ENCODE measurements at places on chromosomes 11 and 22. TPM values are rescaled to one million over a fixed set of nuclear protein-coding genes. Genes with fewer than 3 reads are reported as not detected.

DNA sequence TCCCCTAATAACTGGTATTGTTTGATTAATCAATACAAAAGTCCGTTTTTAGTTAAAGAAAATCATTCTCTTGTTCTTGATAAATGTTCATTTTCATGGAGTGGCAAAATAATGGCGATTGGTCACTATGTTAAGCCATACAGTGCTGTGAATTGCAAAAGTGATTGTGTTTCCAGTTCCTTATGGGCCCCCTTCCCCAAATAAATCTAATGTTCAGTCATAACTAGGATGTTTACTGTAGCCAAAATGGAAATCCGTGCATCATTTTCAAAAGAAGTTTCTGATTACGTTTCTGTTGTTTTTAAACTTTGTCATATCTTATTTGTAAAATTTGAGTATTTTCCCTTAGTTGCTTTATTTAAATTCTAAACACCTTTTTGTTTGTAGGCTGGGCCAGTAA, 845 bp downstream of the RBM7 start:
- peak overlapping the region; percentile 88 for H3K4me3 ChIP-seq
- DNase-seq = no peak
- H3K27ac ChIP-seq = peak overlapping the region; percentile 98
- H3K4me1 ChIP-seq = peaks cover 53% of the 10 kb centered on the region
- H3K27me3 ChIP-seq = no peaks in the 10 kb centered on the region
- H3K36me3 ChIP-seq = peaks cover 5% of the 10 kb centered on the region

DNA sequence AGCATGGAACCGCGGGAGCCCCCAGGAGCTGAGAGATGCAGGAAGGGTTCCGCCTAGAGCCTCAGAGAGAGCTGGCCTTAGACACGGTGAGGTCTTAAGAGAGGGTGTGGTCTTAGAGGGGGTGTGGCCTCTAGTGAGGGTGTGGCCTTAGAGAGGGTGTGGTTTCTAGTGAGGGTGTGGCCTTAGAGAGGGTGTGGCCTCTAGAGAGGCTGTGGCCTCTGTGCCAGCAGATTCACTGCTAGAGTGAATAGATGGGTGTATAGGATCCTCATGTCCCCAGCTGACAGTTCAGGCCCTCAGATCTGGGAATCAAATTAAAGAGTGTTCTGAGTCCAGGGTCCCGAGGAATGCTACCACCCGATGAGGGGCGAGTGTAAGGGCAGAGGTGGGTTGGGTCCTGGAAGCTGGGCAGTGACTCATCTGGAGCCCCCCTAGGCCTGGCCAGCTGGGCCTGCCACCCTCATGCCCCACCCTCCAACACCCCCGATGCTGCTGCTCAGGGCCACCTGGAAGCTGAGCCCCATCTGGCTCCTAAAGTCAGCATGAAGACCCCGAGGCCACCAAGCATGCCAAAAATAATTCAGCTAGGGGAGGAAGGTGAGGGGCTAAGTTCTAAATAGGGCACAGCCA, 49.5 kb downstream of the IGF2 start:
- H3K27ac ChIP-seq = no peak overlapping the region
- H3K27me3 ChIP-seq = peaks cover 11% of the 10 kb centered on the region
- no peak overlapping the region for H3K4me3 ChIP-seq
- no peaks in the 10 kb centered on the region for H3K4me1 ChIP-seq

GRCh38 chr11:45671246-45672171, 6.1 kb upstream of the CHST1 start:
- no peak for DNase-seq
- H3K4me3 ChIP-seq = no peak overlapping the region
- no peaks in the 10 kb centered on the region for H3K4me1 ChIP-seq

Gene OR52N4
- total RNA-seq = not detected

Gene CCDC157
- 3.3 TPM for total RNA-seq

Gene OR8D1
- total RNA-seq = not detected

- peaks cover 15% of the 10 kb centered on the region for H3K4me1 ChIP-seq
- H3K36me3 ChIP-seq = no peaks in the 10 kb centered on the region
- peak; percentile 61 for DNase-seq
- H3K27ac ChIP-seq = no peak within 1 kb of the TSS
These were observed at the start of gene CYB5R2 for GRCh38 chr11:7672960-7673723. Gene CYB5R2, minus strand, starts transcription at chr11:7673500. Its CDS starts 675 bp downstream, at chr11:7672825.

GRCh38 chr11:7643314-7643713, 30.0 kb downstream of the CYB5R2 start:
- no peaks in the 10 kb centered on the region for H3K27me3 ChIP-seq
- no peak overlapping the region for H3K27ac ChIP-seq
- no peak for DNase-seq
- no peaks in the 10 kb centered on the region for H3K4me1 ChIP-seq

GRCh38 chr11:15773476-15774387, 582.6 kb downstream of the SOX6 start:
- H3K27me3 ChIP-seq = no peaks in the 10 kb centered on the region
- H3K4me3 ChIP-seq = no peak overlapping the region
- no peaks in the 10 kb centered on the region for H3K36me3 ChIP-seq
- DNase-seq = no peak
- peaks cover 11% of the 10 kb centered on the region for H3K4me1 ChIP-seq

DNA sequence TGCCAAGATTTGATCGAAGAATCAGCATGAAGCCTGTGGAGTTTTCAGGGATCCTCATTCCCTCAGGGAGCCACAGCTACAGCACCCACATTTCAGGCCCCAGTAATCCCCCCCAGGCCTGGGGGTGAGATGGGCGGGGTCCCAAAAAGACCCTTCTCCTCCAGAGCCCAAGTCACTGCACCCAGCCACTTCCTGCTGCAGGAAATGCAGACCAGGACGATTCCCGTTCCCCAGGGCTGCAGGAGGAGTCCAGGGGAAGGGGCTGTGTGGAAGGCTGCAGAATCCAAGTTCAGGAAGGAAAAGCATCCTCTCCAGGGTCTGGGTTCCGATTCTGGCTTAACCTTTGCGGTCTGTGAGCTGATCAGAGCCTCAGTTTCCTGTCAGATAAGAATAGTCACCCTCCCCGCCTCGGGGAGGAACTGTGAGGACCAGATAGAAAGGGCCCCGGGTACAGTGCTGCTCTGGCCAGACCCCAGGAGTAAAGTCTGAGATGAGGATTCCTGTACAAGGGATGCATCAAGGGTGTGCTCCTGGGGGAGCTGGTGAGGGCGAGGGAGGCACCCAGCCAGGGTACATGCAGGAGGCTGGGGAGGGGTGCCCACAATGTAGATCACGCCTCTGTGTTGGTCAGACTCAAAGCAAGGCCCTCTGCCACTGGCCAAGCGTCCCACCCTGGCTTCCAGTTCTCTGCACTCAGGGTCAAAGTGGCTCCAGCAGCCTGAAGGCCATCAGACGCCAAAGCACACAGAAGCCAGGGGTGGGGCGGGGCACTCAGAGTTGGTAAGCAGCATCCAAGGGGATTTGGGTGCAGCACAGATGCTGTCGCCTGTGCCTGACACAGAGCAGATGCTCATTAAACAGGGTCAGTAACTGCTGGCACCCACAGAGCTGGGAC, 30.1 kb upstream of the TP53I11 start:
- peaks cover 8% of the 10 kb centered on the region for H3K4me1 ChIP-seq
- no peak overlapping the region for H3K4me3 ChIP-seq
- peak; percentile 24 for DNase-seq

GRCh38 chr11:79253280-79253679, 187.6 kb downstream of the TENM4 start:
- no peak for DNase-seq
- no peak overlapping the region for H3K4me3 ChIP-seq
- H3K4me1 ChIP-seq = no peaks in the 10 kb centered on the region
- no peaks in the 10 kb centered on the region for H3K36me3 ChIP-seq
- H3K27me3 ChIP-seq = no peaks in the 10 kb centered on the region

DNA sequence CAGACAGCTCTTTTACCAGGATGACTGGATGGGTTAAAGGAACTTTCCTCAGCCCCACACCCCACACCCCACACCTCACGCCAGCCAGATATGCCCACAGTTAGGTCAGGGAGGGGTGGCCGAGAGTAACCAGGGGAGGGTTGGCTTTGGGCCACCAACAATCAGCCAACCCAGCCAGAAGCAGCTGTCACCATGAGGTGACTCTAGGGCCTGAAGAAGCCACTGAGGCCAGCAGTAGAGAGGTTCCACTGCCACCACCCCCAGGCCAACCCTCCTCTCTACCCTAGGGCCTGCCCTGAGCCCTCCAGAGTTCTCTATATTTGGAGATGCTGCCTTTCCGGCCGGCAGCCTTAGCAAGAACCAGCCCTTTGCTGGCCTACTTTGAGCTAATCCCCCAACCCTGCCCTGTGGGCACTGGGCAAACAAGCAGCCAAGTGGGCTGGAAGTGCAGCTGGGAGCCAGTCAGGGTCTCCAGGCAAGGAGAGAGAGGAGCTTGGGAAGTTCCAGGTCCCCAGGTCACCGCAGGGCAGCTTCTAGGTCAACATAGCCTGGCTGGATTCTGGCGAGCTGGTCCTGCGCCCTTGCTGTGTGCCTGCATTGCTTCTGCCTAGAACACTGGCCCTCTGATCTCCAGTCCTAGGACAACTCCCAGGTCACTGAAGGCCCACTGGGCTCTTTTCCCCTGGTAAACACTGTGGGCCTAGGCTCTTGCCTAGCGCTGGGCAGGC, 12.0 kb upstream of the SYT8 start:
- no peak overlapping the region for H3K4me3 ChIP-seq
- no peak for DNase-seq
- no peak overlapping the region for H3K27ac ChIP-seq
- H3K27me3 ChIP-seq = no peaks in the 10 kb centered on the region

DNA sequence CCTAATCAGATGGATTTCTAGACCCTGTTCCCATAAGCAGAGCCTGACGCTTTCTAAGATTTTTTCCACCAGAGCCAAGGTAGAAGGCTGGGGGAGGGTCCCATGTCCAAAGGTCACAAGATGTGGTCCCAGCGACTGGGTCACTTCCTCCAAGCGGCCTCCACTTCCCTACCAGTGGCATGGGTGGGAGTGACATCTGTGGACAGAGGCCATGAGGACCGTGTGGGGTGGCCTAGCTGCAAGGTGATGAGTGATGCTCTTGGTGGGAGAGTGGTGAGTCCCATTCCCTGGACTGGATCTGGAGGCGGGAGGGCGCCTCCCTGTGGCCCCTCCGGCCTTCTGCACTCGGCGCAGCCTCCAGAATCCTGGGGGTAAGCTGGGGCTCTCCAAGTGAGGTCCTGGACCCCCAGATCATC, 32.4 kb upstream of the PRR5 start:
- no peaks in the 10 kb centered on the region for H3K36me3 ChIP-seq
- no peak for DNase-seq
- no peak overlapping the region for H3K27ac ChIP-seq
- H3K4me3 ChIP-seq = no peak overlapping the region
- H3K27me3 ChIP-seq = no peaks in the 10 kb centered on the region

- no peak for DNase-seq
- no peaks in the 10 kb centered on the region for H3K36me3 ChIP-seq
- H3K4me1 ChIP-seq = no peaks in the 10 kb centered on the region
- H3K27me3 ChIP-seq = peaks cover 8% of the 10 kb centered on the region
- H3K4me3 ChIP-seq = no peak overlapping the region
- no peak overlapping the region for H3K27ac ChIP-seq
These were observed 363.7 kb upstream of the ISX start for GRCh38 chr22:34702279-34702678.

Gene ANO1
- total RNA-seq = 1.8 TPM

GRCh38 chr11:131924001-131924400, 553.6 kb downstream of the NTM start:
- H3K4me1 ChIP-seq = no peaks in the 10 kb centered on the region
- no peak overlapping the region for H3K4me3 ChIP-seq
- DNase-seq = no peak
- no peak overlapping the region for H3K27ac ChIP-seq

Gene FGF19
- not detected for total RNA-seq

DNA sequence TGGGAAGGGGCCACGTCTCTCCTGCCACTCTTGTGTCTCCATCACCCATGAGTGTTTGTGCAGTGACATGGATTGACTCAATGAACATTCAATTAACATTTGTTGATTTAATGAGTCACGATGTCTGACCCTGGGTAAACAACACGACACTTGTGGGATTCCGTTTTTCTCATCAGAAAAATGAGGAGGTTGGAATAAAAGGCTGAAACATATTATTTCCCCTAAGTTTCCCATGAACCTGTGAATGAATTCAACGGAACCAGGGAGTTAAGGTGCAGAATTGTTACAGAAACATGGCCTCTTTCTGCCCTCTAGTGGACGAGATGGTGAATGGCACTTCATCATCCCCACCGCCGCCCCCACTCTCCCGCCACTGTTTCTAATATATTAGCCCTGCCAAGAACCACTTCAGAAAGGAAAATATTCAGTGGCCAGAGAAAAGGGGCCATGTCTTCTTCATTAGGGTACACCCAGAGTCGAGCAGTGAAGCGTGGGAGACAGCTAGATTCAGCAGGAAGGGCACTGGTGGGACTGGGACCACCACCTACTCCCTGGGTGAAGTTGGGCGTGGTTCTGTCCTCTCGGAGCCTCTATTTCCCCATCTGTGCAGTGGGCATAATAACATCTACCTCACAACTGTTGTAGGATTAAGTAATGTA, 46.3 kb upstream of the SYT13 start:
- H3K27ac ChIP-seq = no peak overlapping the region
- H3K36me3 ChIP-seq = no peaks in the 10 kb centered on the region
- H3K4me3 ChIP-seq = peak overlapping the region; percentile 21
- no peaks in the 10 kb centered on the region for H3K27me3 ChIP-seq
- peak; percentile 30 for DNase-seq

DNA sequence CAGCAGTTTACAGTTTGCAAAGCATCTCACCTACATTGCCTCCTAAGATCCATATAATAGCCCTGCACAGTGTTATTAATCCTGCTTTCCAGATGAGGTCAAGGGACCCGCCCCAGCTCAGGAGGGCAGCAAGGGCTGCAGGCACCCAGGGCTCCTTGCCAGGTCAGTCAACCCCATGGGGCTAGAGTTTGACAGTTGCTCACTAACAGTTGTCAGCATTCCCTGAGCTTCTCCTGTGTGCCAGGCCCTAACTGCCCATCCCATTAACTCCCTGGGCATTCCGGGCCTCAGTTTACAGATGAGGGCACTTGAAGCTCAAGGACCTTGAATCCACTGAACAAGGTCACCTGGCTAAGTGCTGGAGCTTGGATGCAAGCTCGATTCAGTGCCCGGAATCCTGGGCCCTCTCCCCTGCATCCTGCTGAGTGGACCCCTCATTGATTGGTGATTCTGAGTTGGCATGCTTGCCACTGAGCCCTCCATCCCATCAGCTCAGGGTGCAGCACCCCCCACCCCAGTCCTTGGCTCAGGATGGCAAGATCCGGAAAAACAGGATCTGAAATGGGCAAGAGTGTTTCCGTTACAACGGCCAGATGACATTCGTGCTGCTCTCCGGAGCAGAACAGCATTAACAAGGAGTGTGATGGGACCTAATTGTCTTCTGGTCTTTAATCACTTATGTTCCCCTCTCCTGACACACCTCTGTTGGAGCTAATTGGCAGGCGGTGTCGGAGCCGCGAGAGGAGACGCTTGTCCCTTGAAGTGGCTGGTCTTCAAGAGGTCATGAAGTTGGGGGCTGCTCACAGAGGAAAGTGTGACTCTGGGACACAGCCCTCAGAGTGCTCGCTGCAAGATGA, 87.4 kb upstream of the SHISAL1 start:
- H3K4me3 ChIP-seq = no peak overlapping the region
- H3K4me1 ChIP-seq = no peaks in the 10 kb centered on the region
- no peaks in the 10 kb centered on the region for H3K27me3 ChIP-seq
- H3K27ac ChIP-seq = no peak overlapping the region
- no peaks in the 10 kb centered on the region for H3K36me3 ChIP-seq

Gene ACER3
- 21.8 TPM for total RNA-seq

Gene FSHB
- not detected for total RNA-seq

GRCh38 chr11:30479899-30480298, 106.3 kb downstream of the MPPED2 start:
- no peaks in the 10 kb centered on the region for H3K4me1 ChIP-seq
- no peak for DNase-seq
- H3K36me3 ChIP-seq = no peaks in the 10 kb centered on the region
- no peak overlapping the region for H3K27ac ChIP-seq
- H3K27me3 ChIP-seq = no peaks in the 10 kb centered on the region

Gene P4HA3
- total RNA-seq = 1.0 TPM
